Omental fat pad (tissue), 4 donors: ENCODE measurements at places on chromosomes 4 and X. TPM values are rescaled to one million over a fixed set of nuclear protein-coding genes. Genes with fewer than 3 reads are reported as not detected.

- DNase-seq: no peak
Observed at GRCh38 chrX:47030339-47030738, 47.9 kb upstream of the RGN start.

DNA sequence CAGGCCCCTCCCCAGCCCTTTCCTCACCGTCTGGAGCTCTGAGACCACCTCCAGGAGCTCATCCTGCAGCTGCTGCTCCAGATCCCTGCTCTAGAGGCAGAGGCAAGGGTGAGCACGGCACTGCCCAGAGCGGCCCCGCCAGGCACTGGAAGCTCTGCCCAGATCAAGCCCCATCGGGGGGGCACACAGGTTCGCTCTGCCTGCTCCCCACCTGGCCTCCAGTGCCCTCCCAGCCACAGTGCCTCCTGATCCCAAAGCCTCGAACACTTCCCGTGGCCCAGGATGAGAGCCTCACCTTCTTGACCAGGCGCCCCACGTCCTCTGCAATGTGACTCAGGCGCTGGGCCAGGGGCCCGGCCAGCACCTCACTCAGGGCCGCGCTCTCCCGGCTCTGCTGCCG is 5.0 kb downstream of the ARHGAP4 start:
- DNase-seq: no peak

- no peak for DNase-seq
Observed at GRCh38 chr4:161517941-161518340, 645.9 kb downstream of the FSTL5 start.

DNA sequence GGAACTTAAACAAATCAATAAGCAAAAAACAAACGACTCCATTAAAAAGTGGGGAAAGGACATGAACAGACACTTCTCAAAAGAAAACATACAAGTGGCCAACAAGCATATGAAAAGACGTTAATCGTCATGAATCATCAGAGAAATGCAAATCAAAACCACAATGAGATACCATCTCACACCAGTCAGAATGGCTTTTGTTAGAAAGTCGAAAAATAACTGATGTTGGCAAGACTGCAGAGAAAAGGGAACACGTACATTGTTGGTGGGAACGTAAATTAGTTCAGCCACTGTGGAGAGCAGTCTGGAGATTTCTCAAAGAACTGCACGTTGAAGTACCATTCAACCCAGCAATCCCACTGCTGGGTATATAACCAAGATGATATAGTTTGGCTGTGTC is 23.7 kb downstream of the NEUROG2 start:
- DNase-seq: no peak

DNA sequence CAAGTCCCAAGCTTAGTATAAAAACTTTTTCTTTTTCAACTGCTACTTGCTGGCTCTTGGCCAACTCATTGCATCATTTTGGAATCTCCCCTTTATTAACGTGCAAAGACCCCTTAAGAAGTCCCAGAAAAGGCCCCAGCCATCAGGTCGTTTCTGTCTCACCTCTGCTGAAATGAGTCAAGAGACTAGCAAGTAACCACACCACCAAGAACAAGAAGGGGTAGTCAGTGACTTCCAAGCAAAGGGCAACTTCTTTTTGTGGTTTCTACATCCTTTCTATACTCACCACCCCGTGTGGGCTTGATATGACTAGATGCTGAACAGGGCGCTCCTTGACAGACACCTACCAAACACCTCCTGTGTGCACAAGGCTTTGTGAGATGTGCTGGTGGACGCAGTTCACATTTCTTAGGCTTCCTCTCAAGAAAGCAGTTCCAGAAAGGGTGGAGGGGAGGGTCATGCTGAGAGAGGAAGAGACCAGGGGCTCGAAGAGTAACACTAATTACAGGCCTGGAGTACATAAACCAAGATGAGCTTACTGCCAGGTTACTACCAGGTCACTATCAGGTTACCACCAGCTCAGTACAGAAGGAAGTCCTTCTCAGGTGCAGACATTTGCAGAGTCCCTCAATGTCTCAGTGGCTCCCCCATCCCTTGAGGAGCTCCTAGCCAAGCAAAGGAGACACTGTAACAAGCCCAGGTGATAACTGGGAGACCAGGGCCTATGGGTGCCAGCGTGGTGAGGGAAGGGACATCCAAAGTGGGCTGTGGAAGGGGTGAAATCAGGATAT is 19.3 kb downstream of the JAKMIP1 start:
- no peak for DNase-seq

The PNMA3 gene
- 0.24 TPM for total RNA-seq

The CLGN gene
- 0.28 TPM for total RNA-seq

The CFAP99 gene
- 0.32 TPM for total RNA-seq
